ENCODE measurements at places on chromosomes 3 and 15. TPM values are rescaled to one million over a fixed set of nuclear protein-coding genes. Genes with fewer than 3 reads are reported as not detected.

- no peak for DNase-seq
These were observed 119.5 kb downstream of the USP13 start for GRCh38 chr3:179772297-179772696.

DNA sequence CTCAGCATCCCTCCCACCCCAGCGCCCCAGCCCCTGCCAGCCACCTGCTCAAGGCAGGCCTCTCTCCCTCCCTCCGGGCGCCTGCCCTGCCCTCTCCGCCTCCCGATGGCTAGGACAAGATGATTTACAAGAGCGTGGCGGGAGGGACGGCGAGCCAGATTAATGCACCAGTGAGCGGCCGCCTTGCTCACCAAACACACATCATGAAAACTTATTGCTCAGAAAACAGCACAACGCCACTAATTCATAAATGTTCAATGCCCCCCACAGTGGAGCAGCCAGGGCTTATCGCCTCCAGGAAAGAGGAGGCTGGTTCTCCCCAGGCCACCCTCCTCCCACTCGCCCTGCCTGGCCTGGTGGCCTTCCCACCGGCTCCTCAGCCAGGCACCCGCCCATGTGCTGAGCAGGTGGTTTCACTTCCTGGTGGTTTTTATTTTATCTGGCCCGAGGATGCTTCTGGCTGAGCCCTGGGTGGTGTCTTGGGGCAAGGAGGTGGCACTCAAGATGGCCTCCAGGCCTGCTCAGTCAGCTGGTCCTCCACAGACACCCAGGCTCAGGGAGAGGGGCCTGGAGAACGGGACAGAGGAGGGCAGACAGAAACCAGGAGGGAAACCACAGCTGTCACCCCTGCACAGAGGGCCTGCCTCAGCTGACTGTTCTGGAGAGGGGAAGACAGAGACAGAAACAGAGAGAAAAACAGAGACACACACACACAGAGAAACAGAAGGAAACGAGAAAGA lies 284.9 kb downstream of the UACA start:
- peak; percentile 56 for DNase-seq

GRCh38 chr3:101898752-101899169 lies 49.4 kb downstream of the NFKBIZ start:
- DNase-seq = no peak

DNA sequence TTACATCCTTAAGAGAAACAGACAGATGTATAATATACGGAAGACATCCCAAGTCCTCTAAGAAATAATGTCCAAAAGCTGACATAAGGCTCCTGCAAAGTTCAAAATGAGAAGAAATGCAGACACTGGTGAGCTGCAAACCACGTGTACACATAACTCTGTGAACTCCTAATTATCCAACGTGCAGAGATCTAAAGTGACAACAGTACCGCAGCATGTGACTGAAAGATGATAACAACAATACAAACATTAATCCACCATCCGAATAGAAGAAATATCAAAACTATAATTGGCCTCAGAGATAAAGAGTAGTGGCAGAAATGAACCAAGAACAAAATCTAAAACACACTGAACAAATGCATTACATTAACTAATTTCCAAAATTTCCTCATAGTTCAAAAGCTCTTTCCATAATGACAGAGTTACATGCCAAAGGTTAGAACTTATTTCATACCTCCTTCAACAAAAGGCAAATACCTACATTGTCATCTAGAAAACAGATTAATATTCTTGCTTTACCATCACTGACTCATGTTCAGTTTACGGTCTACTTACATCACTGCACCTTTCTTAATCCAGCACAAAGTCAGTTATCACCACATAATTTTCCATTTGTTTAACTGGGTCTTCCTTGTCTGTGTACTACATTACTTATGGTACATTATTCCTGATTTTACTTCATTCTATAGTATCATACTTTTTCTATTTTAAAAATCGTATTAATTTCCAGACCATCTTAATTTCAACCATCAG lies 2.2 kb downstream of the PDCD10 start:
- DNase-seq = no peak

- peak; percentile 60 for DNase-seq
These were observed 16.6 kb downstream of the SEMA3F start for GRCh38 chr3:50171540-50172301.

GRCh38 chr3:24164967-24165602 lies 220.0 kb downstream of the NR1D2 start:
- DNase-seq = no peak

- DNase-seq = no peak
These were observed 82.4 kb downstream of the WWTR1 start for GRCh38 chr3:149575213-149575960.

DNA sequence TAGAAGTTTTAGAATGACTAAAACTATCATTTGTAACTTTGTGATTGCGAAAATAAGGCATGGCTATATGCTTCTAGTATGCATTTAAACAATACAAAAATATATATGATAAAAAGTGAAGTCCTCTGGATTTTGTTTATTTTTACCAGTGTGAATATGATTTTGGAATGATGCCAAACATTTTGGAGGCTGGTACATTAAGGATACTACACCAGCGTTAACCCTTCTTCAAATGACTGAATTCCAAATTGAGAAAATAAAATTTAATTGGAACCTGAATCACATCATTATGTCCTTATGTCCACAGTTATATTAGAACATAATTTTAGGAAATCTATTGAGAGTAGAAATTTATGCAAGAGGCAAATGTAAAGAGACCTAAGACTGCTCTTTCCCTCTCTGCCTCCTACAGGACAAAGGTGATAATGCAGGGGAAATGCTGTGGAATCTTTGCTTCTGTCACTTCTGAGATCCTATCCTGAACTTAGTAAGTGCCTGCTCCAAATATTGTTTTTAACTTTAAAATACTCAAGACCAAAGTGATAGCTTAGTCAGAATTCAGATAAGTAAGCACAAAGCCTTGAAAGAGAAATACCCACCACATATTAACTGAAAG lies 121.1 kb upstream of the NANOGP8 start:
- no peak for DNase-seq

GRCh38 chr3:184582646-184583577 lies 21.3 kb downstream of the EPHB3 start:
- DNase-seq = no peak

DNA sequence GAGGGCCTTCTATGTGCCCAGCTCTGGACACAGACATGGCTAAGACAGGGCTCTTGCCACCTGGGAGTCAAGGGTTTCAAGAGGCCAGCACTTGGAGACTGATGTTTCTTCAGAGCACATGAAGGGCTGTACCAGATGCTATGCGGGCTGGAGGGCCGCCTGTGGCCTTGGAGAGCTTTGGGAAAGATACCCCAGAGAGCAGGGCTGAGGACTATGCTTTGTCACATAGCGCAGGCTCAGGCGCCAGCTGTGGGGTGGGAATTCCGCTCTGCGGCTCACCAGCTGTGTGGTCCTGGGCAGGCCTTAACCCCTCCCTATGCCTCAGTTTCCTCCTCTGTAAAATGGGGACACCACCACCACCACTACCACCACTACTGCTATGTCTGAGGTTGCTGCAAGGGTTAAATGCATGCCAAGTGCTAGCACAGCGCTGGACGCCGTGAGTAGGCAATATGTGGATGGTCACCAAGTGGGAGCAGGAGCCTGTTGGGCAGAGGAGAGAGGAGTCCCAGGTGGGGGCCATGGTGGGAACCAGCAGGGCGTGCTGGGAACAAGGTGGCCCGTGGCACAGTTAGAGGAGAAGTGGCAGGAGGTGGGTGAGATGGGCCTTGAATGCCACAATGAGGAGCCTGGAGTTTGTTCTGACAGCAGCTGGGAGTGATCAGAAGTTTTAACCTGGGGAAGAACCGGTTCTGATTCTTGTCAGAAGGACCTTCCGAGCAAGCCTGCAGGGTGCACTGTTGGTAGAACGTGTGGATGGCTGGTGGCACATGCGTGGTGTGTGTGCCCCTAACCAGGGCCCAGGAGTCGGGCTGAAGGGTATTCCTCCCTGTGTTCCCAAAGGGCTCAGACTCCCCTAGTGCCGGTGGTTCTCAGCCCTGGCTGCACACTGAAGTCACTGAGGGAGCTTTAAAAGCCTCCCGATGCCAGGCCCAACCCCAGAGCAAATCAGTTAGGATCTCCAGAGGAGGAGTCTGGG lies 41.7 kb downstream of the FEM1B start:
- no peak for DNase-seq

DNA sequence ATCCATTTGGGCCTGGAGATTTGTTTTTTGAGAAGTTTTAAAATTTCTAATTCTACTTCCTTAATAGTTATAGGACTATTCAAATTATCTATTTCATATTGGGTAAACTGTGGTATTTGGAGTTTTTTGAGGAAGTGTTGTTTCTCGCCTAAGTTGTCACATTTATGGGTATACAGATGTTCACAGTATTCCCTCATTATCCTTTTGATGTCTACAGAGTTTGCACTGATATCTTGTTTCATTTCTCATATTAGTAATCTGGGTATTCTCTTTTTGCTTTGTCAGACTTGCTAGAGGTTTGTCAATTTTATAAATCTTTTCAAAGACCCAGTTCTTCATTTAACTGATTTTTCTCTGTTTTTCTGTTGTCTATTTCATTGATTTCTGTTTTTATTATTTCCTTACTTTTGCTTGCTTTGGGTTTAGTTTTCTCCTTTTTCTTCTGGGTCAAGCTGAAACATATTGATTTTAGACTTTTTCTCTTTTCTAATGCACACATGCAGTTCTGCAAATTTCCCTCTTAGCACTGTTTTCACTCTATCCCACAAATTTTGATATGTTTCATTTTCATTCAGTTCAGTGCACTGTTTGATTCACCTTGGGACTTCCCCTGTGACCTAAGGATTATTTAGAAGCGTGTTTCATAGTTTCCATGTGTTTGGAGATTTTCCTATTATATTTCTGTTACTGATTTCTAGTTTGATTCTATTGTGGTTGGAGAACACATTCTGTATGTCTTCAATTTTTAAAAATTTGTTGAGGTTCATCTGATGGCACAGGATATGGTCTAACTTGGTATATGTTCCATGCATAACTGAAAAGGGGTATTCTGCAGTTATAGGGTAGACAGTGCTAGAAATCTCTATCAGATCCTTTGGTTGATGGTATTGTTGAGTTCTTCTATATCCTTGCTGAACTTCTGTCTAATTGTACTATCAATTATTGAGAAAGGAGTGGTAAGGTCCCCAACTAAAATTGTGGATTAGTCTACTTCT lies 79.6 kb downstream of the SUMF1 start:
- no peak for DNase-seq

DNA sequence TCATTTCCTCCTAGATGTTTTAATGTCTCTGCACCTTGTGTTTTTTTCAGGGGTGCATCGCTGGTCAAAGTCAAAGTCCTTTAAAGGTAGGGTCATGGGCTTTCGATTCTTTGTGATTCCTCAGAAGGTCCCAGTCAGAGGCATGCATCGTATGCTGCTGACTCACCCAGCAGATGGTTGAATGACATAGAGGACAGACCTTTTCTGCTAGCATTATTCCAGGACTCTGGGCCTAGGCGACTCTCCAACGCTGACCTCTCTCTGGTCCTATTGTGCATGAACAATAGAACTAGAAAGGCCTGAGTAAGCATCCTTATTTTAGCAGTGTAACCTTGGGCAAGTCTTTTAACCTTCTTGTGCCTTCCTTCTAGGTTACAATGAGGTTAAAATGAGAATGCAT lies 75.9 kb downstream of the DGKG start:
- no peak for DNase-seq

- DNase-seq = no peak
These were observed 5.9 kb upstream of the RBP2 start for GRCh38 chr3:139482206-139482605.

- no peak for DNase-seq
These were observed 406.5 kb upstream of the TGFBR2 start for GRCh38 chr3:30199855-30200254.

- peak; percentile 89 for DNase-seq
These were observed 752 bp downstream of the C15orf39 start for GRCh38 chr15:75202251-75203016.

- DNase-seq = peak; percentile 34
These were observed 25.8 kb downstream of the SPSB4 start for GRCh38 chr3:141076797-141077571.

GRCh38 chr15:76200641-76201105 lies 110.6 kb downstream of the ETFA start:
- DNase-seq = no peak

The IGSF11 gene
- 0.95 TPM for total RNA-seq

The ZMYND10 gene
- not detected for total RNA-seq

The PPM1L gene
- 17.2 TPM for total RNA-seq

The LXN gene
- total RNA-seq = 22.2 TPM

The SPATA12 gene
- not detected for total RNA-seq

The SEMA7A gene
- total RNA-seq = 5.6 TPM

The ZNF660 gene
- 0.79 TPM for total RNA-seq

The ANKRD63 gene
- not detected for total RNA-seq

The RETNLB gene
- total RNA-seq = not detected

The FOXL2NB gene
- not detected for total RNA-seq

The MINDY2 gene
- total RNA-seq = 11.6 TPM

The NANOGP8 gene
- total RNA-seq = 0.96 TPM

Measured in transverse colon (tissue), 4 donors.